T1000 (cell line): ENCODE measurements at places on chromosomes 1 and 21.

DNA sequence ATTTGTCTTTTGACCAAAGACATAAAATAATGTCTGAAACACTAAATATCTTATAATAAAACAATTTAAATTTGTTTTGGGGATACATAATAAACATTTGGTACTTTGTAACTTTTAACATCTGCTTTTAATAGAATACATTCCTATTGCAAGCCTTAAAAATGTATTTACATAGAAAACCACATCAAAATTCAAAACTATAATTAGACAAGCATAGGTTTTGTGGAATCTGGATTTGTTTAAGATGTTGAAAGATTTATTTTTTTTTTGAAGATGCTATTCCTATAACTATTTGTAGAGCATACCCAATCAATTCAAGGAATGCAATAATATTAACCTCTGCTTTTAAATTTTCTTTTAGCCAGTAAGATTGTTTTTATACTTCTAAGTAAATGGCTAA is 125.7 kb downstream of the FMN2 start:
- DNase-seq = no peak

GRCh38 chr1:109619576-109620400 is at the start of the genes AMPD2 and GNAT2:
Gene AMPD2, plus strand, starts transcription at chr1:109619837. Its CDS starts 1,339 bp downstream, at chr1:109621176.
Gene GNAT2, minus strand, starts transcription at chr1:109619616. Its CDS starts 6,746 bp downstream, at chr1:109612870.
- peak; percentile 47 for DNase-seq

DNA sequence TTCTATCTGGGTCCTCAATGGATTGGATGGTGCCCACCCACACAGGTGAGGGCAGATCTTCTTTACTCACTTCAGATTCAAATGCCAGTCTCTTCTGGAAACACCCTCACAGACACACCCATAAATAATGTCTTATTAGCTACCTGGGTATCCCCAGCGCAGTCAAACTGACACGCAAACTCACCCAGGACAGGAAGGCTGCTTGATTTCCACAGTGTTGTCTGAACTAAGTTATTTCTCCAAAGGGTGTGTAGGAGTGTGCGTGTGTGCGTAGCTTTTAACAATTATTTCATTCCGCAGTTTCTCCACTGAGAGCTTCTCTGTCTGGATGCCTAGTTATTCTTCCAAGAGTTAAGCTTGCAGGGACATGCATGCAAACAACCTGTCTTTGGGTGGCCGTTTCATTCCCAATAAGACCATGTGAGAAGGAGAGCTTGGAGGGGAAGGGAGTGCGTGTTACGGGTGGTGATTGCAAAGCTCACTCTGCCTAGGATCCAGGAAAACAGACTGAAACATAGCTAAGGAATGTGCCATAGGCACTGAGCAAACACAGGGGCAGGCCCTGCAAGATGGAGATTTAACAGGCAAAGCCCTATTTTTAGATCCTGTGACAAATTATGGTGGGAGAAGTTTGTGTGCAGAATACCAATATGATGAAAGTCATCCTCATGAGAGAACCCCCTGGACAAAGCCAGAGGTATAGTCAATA is 269.7 kb downstream of the DYRK1A start:
- peak; percentile 24 for DNase-seq

DNA sequence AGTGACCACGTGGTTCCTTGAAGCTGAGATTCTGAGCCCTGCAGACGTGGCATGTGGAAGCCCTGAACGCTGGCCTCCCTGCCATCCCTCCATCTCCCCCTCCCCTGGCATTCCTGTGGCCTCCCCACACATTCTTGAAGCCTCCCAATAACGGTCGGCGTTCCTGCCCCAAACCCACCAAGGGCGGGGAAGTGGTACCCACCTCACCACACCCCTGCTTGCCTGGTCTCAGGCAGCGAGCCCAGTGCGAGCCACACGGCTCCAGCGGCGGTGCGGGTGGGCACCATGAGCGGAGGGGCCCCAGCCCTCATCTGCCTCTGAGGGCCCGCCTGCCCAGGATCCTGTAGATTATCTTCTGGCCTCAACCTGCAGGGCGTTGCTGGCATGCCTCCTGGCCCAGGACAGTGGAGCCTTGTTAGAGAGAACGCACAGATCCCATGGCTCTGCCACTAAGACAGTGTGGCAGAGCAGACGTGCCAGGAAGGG is 20.6 kb upstream of the PRELP start:
- no peak for DNase-seq

DNA sequence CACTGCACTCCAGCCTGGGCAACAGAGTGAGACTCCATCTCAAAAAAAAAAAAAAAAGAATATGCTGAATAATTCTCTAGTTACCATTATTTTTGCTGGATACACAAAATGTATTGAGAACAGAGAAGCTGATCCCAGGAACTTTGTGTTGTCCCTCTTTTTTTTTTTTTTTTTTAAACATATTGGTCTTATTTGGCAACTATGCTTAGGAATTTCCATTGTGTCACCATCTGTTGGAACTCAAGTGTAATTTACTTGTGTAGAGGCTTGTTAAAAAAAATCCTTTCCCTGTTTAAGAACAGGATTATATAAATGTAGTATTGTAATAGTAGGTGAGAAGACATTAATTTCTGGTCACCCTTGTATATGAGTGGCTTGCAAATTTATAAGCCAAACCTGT is 28.6 kb downstream of the CAMSAP2 start:
- no peak for DNase-seq

GRCh38 chr1:63859480-63860275 is 85.9 kb downstream of the ROR1 start:
- DNase-seq = no peak

DNA sequence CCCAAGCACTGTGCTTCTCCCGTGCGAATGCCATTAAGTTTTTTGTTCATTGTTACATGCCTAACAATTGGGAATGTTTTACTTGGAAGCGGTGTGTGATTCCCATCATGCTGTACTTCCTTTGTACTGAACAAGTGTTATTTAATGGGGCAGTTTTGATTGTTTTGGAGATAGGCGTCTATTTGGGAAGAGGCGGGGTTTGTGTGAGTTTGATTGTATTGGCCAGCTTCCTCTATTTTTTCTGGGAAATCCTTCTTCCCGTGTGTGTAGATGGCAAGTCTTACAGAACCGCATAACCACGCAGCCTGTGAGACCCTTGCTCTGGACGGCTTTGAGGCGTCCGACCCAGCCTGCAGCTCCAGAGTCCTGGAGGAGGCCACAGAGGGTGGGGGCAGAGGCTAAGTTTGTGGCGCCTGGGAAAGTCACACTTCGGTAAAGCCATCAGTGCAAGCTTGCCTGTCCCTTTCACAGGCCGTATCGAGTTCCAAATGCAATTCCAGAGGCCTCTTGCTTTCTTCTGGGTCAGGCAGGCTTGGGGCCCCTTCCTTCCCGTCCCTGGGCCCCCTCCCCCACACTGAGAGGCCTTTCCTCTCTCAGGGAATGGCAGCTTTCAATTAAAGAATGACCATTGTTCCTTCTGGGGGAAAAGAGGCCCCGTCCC is 210.3 kb downstream of the TOMM20 start:
- DNase-seq = no peak

- peak; percentile 93 for DNase-seq
These were observed at the start of gene NECAP2 for GRCh38 chr1:16440470-16441281. Gene NECAP2, plus strand, starts transcription at chr1:16440724. Its CDS starts 38 bp downstream, at chr1:16440762.

DNA sequence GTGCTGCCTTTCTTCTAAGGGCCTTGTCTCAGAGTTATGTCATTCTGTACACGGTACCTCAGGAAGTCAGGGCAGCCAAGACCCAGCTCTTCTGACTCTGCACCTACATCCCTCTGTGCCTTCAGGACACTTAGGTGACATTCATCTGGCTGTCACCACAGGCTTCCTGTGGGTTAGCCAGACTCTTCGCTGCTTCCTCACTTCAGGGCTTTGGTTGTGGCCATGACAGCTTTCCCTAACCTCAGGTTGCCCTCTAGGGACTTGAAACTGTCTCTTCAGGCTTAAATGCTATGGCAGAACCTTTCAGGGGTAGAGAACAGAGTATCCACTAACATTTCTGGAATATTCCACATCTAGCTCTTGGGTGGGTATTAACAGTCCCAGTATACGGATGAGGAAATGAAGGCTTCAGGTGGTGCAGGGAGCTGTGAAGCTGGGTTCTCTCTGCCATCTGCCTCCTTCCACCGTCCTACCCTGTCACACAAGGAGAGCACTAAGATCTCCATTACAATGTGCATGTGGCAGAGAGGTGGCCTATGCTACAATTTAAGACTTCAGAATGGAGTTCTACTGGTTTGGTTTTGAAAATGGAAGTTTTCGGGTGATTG is 9.9 kb downstream of the TSSK3 start:
- DNase-seq = no peak

DNA sequence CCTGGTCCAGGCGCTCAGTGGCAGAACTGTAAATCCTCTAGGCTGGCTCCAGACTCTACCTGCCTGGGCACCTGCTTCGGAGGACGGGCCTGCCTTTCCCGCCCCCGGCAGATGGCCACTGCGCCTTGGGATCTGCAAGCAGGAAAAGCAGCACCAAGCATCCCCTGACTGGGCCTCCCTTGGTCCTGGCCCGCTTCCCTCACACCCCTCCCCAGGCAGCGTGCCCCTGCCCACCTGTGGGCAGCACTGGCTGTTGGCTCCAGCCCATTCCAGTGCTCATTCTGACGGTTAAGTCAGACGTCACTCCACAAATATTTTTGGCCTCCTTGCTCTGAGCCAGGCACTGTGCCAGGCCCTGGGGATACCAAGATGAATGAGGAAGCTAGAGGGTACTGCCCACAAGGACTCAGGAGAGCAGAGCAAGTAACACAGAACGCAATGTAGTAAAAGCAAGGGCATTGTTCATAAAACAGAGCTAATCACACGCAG is 22.0 kb upstream of the BLACAT1 start:
- DNase-seq = peak; percentile 60

GRCh38 chr1:210232511-210233215 is at the start of gene SERTAD4:
Gene SERTAD4, plus strand, starts transcription at chr1:210232796. Its CDS starts 5,165 bp downstream, at chr1:210237961.
- peak; percentile 45 for DNase-seq

DNA sequence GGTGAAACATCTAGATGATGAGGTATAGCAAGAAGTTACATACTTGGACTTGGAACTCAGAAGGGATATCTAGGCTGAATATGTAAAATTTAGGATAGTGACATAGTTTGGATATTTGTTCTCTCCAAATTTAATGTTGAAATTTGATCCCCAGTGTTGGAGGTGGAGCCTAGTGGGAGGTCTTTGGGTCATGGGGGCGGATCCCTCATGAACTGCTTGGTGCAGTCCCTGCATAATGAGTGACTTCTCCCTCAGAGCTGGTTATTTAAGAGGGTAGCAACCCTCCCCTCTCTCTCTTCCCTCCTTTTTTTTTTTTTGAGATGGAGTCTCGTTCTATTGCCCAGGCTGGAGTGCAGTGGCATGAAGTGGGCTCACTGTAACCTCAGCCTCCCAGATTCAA is 15.5 kb downstream of the ST3GAL3 start:
- DNase-seq = no peak

DNA sequence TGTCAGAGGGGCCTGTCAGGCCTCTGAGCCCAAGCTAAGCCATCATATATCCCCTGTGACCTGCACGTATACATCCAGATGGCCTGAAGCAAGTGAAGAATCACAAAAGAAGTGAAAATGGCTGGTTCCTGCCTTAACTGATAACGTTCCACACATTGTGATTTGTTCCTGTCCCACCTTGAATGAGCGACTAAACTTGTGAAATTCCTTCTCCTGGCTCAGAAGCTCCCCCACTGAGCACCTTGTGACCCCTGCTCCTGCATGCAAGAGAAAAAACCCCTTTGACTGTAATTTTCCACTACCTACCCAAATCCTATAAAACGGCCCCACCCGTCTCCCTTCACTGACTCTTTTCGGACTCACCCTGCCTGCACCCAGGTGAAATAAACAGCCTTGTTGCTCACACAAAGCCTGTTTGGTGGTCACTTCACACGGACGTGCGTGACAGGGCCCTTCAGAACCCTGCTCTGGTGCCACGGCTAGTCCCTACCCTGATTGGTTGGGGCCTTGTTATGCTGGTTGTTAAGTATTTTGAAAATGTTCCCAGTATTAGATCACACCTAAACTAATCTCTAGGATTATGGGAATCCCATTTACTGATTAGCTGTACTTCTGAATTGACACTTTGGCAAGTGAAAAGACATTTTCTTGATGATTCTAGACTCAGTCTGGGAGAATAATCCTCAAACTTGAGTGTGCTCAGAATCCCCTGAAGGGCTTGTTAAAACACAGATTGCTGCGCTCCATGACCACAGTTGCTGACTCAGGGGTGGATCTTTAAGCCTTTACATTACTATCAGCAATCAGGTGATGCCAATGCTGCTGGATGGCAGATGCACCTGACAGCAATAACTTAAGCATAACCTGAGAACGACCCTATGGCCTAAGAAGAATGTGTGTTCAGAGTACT is 28.8 kb upstream of the SPATA6 start:
- DNase-seq = no peak

DNA sequence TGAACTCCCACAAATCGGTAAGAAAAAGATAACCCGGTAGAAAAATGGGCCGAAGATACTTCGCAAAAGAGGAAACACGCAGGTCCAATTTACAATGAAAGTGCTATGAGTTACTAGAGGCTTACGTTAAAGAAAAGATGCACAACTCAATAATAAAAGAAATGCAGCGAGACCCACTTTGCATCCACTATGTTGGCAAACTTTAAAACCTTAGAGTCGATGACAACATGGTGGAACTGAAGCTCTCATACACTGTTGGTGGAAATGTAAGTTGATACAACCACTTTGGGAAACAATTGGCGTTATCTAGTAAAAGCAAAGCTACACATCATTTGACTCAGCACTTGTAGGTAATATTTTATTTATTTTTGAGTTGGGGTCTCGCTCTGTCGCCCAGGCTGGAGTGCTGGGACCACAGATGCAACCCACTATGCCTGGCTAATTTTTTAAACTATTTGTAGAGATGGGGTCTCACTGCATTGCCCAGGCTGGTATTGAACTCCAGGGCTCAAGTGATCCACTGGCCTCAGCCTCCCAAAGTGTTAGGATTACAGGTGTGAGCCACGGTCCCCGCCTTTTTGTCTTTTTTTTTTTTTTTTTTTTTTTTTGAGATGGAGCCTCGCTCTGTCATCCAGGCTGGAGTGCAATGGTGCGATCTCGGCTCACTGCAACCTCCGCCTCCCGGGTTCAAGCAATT is 696 bp upstream of the GPATCH3 start:
- no peak for DNase-seq

GRCh38 chr1:168396508-168396907 is 115.8 kb downstream of the TBX19 start:
- no peak for DNase-seq

DNA sequence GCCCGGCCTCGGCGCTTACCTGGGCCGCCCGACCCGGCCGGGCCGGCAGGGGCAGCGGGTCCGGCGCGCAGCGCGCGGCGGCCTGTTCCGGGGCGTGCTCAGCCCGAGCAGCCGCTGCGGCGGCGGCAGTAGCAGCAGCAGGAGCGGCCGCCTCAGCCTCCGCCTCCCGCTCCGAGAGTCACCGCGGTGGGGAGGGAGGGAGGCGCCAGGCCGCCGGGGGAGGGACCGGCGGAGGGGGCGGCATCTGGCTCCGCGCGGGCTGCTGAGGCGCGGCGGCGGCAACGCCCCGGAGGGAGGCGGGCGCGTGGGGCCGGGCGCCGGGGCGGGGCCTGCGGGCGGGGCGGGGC is at the start of gene CTNNBIP1:
Gene CTNNBIP1 (minus strand): TSS at position 194 of the 347 bp plus-strand sequence. CDS start 38,205 bp downstream, outside the sequence.
- DNase-seq = no peak

- peak; percentile 25 for DNase-seq
These were observed 1.6 kb downstream of the SOX13 start for GRCh38 chr1:204074274-204075138.

DNA sequence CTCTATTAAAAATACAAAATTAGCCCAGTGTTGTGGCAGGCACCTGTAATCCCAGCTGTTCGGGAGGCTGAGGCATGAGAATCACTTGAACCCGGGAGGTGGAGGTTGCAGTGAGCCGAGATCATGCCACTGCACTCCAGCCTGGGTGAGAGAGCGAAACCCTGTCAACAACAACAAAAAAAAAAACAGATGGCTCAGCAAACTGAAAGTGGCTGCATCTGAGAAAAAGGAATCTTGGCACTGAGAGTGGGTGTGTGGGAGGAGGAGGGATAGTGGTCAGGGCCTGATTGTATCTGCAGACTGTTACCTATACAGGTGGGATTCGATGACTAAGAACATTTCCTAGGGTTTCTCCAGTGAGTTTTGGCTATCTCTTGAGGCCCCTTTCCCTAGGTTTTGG is 122.2 kb upstream of the BARHL2 start:
- no peak for DNase-seq
